ENCODE measurements at places on chromosomes 7 and 10. TPM values are rescaled to one million over a fixed set of nuclear protein-coding genes. Genes with fewer than 3 reads are reported as not detected.

The INSYN2A gene
- total RNA-seq, result 10.2 TPM

DNA sequence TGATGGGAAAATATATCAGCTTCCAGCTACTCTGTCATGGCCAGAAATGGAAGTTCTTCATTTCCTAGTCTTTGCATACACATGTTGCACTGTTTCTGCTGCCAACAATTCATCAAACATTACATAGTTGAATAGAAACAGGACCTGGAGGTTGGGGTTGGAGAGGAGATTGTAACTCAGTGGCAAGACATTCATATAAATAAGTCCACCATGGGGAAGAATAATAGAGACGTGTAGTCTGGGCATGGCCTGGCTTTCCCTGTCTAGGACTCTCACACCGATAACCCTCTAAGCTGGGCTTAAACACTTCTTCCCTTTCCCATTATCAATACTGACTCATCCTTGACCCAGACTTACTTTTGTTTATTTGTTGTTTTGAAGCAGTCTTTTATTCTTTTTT lies 155.7 kb downstream of the PLPP4 start:
- no peak overlapping the region for H3K4me3 ChIP-seq
- no peak for DNase-seq
- H3K27ac ChIP-seq, result no peak overlapping the region
- H3K27me3 ChIP-seq, result no peaks in the 10 kb centered on the region
- H3K36me3 ChIP-seq, result no peaks in the 10 kb centered on the region

GRCh38 chr7:71987200-71987767 lies 424.9 kb downstream of the CALN1 start:
- H3K27ac ChIP-seq, result no peak overlapping the region
- DNase-seq, result no peak
- no peaks in the 10 kb centered on the region for H3K27me3 ChIP-seq
- H3K36me3 ChIP-seq, result no peaks in the 10 kb centered on the region

The CARD11 gene
- total RNA-seq, result 0.99 TPM

- H3K4me1 ChIP-seq, result peaks cover 9% of the 10 kb centered on the region
- no peak overlapping the region for H3K27ac ChIP-seq
- no peaks in the 10 kb centered on the region for H3K36me3 ChIP-seq
- peak; percentile 78 for DNase-seq
- H3K4me3 ChIP-seq, result no peak overlapping the region
Measured at GRCh38 chr7:33698692-33699128, 206.6 kb upstream of the BMPER start.

DNA sequence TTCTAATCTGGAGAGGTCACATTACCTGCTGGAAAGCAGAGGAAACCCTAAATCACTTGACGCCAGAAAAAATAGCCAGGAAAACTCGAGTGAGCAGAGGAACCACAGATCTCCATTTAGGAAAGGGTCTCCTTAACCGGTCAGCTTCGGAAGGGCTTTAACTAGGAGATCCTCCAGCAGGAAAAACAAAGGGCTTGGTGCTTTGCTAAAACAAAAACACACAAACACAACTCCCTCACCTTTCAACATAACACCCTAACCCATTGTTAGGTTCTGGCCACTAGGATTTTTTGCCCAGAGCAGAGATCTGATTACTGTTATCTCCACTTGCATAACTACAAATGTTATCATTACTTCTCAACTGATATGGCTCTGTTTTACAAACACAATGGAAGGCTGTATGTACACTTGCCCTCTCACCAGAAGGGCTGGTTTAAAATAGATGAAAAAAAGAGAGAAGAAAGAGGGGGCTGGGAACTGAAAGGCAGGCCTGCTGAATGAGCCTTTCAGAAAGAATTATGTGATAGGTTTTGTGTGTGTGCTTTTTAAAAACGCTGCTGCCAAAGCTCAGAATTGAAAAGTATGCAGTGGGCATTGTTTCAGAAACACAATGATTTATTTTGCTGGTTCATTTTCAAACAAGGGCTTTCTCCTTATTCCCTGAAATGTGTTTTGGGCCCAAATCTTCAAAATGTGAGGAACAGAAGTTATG lies 161.5 kb downstream of the FGFR2 start:
- H3K4me1 ChIP-seq, result peaks cover 11% of the 10 kb centered on the region
- H3K36me3 ChIP-seq, result no peaks in the 10 kb centered on the region
- H3K4me3 ChIP-seq, result no peak overlapping the region
- H3K27me3 ChIP-seq, result peaks cover 2% of the 10 kb centered on the region
